ENCODE measurements at places on chromosomes 2 and 18.

- no peak for DNase-seq
Measured at GRCh38 chr18:10419420-10420103, 34.9 kb upstream of the APCDD1 start.

DNA sequence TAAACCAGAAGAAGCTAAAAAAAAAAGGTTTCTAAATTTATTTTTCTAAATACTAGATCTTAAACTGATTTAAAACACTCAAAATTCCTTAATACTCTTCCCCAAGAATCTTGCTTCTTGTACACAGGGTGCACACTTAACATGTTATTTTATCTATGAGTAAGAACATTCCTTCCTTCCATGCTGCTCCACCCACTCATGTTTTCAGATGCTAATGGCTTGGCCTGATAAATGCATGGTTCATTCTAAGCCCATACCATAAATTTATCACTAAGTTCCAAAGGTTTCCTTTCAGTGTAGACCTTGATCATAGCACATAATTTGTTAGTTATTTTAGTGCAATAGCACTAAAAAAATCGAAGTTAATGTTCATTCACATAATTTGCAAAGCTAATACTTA, 8.1 kb downstream of the FBXO48 start:
- no peak for DNase-seq

DNA sequence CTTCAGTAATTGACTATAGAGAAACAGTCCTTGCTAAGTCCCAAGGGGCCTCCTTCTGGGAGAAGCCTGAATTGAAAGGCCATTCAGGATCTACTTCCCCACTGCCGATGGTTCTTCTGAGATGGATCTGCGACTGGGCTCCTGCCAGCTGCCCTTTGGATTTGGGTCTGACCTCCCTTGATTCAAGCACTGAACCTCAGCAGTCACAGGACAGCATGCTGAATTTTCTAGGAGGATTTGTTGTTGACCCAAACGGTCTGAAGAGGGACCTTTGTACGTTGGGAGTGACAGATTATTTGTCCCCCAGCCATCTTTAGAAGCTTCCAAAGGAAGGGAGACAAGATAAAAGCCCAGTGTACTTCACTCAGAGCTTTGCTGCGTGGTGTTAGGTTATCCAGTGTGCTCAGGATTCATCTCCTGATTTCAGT, 67.1 kb downstream of the NXPH2 start:
- DNase-seq: no peak

- DNase-seq: no peak
Measured at GRCh38 chr2:85765081-85765731, 11.4 kb downstream of the ATOH8 start.
